Left colon (tissue), 2 donors: ENCODE measurements at places on chromosomes 4 and X. TPM values are rescaled to one million over a fixed set of nuclear protein-coding genes. Genes with fewer than 3 reads are reported as not detected.
A peak's percentile ranks its signal among the peaks of the same experiment; 100 is the strongest.

Gene ZNF630
- 3.3 TPM for total RNA-seq

Gene WDR17
- 0.89 TPM for total RNA-seq

Gene GATA1
- not detected for total RNA-seq

Gene DUSP21
- total RNA-seq, result not detected

Gene GABRQ
- total RNA-seq, result 0.03 TPM

- no peak for DNase-seq
Observed at GRCh38 chr4:115249808-115250207, 136.4 kb upstream of the NDST4 start.

- DNase-seq, result no peak
Observed at GRCh38 chr4:110897784-110898183, 274.9 kb upstream of the PITX2 start.

GRCh38 chr4:6390356-6390755 is 82.1 kb downstream of the PPP2R2C start:
- DNase-seq, result no peak

DNA sequence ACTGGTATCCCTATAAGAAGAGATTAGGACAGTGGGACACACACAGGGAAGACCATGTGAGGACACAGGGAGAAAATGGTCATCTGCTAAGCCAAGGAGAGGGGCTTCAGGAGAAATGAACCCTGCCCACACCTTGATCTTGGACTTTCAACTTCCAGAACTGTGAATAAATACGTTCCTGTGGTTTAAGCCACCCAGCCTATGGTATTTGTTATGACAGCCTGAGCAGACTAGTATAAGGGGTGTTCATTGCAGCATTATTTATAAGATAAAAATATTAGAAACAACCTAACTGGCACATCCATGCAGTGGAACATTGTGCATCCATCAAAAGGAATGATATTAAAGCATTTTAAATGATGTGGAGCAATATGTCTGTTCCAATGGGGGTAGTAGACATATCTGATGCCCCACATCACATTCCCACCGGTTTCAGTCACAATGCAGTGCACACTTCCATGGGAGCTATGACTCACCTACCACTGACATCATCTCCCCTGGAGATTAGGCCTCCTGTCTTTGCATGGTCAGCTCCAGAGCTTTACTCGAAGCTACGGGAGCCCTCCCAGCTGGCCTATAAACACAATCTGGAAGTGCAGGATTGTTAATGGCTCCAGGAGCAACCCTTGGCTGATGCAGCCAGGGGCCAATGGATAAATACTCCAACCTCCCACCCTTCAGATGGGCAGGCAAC is 38.9 kb upstream of the MAMLD1 start:
- no peak for DNase-seq

DNA sequence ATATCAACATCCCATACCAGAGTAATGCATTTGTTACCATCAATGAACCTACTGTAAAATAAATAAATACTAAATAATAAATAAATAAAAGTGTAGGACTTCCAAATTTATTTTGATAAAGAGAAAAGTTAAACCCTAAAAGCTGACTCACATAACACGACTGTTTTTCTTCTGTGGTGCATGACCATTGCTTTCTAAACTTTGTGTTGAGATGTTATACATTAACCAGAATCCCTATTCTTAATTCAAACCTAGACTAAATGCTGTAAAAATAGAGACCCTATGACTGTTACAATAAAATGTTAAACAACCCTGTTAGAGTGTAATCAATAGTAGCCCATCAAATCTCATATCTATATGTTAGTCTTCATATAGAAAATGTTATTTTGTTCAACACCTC is 20.9 kb upstream of the PRMT9 start:
- no peak for DNase-seq

DNA sequence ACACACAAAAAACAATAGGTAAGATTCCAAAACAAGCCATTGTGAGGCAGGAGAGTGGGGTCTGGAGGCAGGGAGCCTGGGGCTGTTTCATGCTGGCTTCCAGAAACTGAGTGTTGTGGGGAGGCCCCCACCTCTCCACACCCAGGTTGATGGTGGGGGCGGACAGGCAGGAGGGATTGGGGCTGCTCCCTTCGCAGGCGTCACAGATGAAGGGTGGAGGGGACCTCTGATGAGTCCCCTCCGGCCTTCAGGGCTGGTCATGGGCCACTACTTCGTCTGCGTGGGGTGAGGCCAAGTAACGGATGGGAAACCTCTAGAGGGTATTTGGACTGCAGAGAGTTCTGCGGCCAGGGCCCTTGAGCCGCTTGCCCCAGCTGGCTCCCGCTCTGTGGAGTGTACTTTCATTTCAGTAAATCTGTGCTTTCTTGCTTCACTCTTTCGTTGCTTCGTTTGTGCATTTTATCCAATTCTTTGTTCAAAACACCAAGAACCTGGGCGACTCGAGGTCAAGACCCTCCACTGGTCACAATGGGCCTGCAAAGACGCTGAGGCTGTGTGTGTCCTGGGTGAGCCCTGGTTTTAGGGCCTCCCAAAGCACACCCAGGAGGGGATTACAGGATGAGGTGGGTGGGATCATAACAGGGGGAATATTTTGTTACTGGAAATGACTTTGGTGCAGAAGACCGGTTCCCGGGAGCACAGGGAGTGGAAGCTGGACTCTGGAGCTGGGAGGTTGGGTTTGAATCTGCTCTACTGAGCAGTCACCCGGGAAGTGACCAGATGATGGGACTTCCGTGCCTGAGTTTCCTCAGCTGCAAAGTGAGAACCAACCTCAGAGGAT is 83.7 kb upstream of the ADRA2C start:
- DNase-seq, result peak; percentile 8

- no peak for DNase-seq
Observed at GRCh38 chrX:135652602-135653001, 60.8 kb upstream of the CT45A1 start.

DNA sequence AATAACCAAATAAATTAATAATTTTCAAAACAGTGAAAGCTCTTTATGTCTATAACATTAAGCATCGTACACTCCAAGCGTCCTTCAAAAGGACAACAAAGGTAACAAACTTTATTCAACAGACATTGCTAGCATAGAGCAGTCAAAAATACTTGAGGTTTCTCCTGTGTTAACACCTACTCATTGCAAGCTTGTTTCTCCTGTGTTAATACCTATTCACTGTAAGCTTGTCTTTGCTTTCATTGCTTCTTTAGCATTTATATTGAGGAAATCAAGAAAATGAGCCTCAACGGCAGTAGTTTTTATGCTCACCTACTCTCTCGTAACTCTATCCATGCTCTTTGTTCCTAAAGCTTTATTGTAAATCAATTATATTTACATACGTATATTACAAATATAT is 3.5 kb downstream of the SPOCK3 start:
- no peak for DNase-seq

DNA sequence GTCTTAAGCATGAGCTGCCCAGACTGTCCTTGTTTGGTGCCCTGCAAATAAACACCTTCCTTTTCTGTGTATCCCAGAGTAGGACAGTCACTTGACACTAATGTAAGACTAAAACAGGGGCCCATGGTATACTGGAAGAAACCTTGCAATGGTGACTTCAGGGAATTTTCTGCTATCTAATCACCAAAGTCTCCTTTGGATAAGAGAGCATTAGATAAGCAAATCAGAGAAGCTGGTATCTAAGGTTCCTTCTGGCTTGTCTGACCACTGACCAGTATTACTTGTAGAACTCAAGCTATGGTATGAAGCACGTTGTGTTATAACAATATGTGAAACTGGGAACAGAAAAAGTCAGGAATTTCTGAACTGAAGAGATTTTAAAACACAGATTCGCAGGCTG is 173.9 kb downstream of the COL25A1 start:
- no peak for DNase-seq

DNA sequence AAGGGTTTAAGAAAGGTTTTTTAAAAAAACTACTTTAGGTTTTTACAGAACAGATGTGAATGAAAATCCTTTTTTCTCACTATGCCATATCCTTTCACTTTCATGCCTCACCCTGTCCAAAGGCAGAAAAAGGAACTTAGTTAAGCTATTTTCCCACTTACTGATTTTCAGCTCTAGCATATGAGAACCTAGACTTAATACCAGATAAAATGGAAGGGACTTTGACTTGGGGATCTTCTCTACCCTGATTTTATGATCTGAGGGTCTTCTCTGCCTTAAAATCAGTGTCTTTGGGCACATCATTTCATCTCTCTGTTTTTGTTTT is 42.4 kb downstream of the FNIP2 start:
- DNase-seq, result no peak

- DNase-seq, result no peak
Observed at GRCh38 chr4:169164669-169165415, 105.9 kb downstream of the SH3RF1 start.

GRCh38 chr4:107640197-107640596 is 79.8 kb downstream of the PAPSS1 start:
- no peak for DNase-seq

- DNase-seq, result no peak
Observed at GRCh38 chr4:91019513-91019912, 892.3 kb downstream of the CCSER1 start.

- DNase-seq, result no peak
Observed at GRCh38 chrX:64977830-64978229, 1.6 kb upstream of the ZC4H2 start.

GRCh38 chr4:184387351-184387750 is 87.0 kb downstream of the IRF2 start:
- no peak for DNase-seq

- DNase-seq, result no peak
Observed at GRCh38 chr4:73702796-73703287, 37.5 kb upstream of the CXCL8 start.

GRCh38 chrX:42803320-42803719 is 25.4 kb upstream of the PPP1R2C start:
- no peak for DNase-seq

- DNase-seq, result no peak
Observed at GRCh38 chr4:148034813-148035212, 302.9 kb downstream of the ARHGAP10 start.

DNA sequence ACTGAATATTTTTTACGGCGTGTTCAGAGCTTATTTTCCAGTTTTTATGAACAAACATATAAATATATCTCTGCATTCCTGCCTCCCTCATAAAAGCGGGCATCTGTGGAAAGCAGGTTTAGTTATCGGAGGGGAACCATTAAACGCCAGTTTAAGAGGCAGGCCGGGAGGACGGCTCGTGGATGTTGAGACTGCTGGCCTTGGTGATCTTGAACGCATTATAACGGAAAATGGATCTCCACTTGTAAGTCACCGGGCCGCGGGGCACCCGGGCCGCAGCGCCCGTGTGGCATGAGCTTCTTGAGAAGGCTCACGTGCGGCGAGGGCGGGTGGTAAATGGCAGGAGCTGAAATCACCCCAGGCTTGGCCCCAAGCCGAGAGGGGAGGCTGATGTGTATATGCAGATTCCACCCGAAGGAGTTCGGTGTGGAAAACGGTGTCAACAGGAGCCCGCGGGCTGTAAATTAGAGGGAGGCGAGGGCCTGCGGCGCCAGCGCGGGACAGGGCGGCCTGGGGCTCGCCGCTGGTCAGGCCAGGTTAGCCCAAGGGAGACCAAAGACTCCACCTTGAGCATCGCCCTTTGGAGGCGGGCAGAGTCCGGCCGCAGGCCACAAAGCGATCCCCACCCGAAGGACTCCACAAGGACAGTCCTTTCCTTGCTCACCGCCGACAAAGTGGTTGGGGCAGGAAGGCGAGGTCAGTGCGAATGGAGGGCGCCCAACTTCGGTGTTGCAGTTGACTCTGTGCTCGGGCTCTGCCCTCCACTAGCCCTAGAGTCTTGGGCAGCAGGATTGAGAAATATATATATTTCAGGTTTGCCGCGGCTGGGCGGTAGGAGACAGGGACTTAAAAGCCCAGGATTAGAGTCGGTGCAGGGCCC is 1.3 kb upstream of the HAND2 start:
- DNase-seq, result no peak

- peak; percentile 69 for DNase-seq
Observed at GRCh38 chr4:147731580-147732517, at the start of gene ARHGAP10. Gene ARHGAP10, plus strand, starts transcription at chr4:147732088. Its CDS starts 214 bp downstream, at chr4:147732302.

DNA sequence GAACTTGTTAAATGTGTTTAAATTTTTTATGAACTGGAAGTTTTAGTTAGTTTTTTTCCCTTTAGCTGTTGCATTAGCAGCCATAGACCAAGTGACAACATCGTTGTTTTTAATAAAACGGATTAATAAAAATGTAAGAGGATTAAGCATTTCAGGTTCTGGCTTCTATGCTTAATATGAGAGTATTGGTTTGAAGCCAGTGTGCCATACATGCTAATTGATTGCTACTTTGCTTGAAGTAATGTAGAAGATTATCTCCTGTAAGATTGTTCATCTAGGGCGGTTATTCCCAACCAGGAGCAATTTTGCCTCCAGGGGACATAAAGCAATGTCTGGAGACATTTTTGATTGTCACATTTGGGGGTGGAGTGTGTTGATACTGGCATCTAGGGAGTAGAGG is 54.3 kb downstream of the TLL1 start:
- DNase-seq, result no peak

DNA sequence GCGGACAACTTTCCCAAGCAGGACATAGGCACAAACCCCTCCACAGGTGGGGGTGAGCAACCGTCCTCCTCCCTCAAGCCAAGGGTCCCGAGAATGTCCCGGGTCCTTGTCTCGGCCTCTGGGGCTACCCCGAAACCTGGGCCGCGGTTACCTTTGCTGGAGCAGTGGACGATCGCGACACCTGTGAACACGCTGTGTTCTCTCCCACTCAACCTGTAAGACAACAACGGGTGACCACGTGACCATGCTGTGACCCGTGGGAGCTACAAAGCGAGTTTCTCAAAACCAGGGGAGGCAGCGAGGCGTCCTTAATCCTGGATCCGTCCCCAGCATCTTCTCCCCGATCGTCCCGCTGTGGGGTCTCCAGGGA is 17.9 kb downstream of the ASMTL start:
- DNase-seq, result no peak

DNA sequence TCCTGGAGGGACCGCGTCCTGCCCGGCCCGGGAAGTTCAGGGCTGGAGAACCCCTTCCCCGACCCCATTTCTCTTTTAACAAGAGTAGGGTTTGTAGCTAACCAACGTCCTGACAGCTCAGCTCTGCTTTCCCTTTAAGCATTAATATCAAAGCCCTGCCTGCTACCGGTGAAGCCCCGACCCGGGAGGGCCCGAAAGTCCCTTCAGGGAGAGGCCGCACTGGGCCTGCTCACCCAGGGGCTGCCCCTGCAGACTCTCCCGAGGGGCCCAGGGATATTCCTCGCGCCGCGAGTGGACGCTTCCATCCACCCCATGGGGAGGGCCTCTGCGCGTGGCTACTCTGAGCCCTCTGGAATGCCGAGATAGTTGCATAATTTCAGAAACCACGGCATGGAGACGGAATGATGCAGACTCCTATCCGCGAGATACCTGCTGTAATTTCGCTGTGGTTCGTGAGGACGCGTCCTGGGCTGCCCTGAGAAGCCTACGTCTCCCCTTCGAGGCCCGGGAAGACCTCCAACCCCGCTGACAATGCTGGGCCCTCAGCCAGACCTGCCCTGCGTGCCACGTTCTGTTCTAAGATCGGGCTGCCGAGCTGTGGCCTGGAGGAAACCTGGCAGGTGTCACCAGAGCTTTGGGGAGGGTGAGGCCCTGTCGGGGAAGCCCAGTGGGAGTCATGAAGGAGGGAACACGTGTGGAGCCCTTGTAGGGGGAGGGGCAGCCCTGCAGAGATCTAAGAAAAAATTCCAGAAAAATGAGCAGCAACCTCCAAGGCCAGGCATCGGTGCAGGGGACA is 999 bp upstream of the CTBP1 start:
- peak; percentile 58 for DNase-seq

- DNase-seq, result no peak
Observed at GRCh38 chrX:153321381-153322124, at the start of gene PNMA6F. Gene PNMA6F, minus strand, starts transcription at chrX:153321767. Its CDS starts 1,093 bp downstream, at chrX:153320674.
